ENCODE measurements at places on chromosomes 2 and 18. TPM values are rescaled to one million over a fixed set of nuclear protein-coding genes. Genes with fewer than 3 reads are reported as not detected.

DHRS9 gene
- total RNA-seq: 0.29 TPM

ZEB2 gene
- 53.2 TPM for total RNA-seq

CYBRD1 gene
- 43.6 TPM for total RNA-seq

FOXI3 gene
- total RNA-seq: not detected

SCN2A gene
- under 0.01 TPM for total RNA-seq

ABHD3 gene
- total RNA-seq: 11.4 TPM

TNFAIP6 gene
- not detected for total RNA-seq

All from thoracic aorta endothelial cell (primary cell).